NCI-H2227 treated with DMSO at 0.1 percent for 48 hours (cell line): ENCODE measurements at places on chromosomes 6 and 20.

DNA sequence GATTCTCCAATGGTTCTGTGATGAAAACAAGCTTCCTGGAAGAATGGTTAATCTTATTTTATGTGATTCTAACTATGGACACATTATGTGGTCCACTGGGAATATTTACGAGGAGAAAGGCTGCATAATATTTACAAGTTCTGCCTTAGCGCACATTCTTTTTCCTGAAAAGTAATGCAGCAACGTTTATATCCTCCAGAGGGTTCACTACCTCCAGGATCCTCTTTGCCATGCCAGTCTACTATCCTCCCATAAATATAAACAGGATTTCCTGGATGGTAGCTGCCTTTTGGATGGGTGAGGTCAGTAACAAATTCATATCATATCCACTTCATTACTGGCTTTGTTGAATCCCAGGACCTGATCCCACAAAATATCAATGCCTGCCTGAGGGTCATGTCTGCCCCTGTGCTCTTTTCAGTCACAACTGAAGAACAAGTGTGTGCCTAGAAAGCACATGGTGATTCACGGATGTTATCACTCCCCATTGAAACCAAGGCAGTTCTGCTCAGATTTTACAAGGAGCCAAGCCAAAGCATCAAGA, 30.4 kb downstream of the ADGRF5 start:
- no peak for DNase-seq

DNA sequence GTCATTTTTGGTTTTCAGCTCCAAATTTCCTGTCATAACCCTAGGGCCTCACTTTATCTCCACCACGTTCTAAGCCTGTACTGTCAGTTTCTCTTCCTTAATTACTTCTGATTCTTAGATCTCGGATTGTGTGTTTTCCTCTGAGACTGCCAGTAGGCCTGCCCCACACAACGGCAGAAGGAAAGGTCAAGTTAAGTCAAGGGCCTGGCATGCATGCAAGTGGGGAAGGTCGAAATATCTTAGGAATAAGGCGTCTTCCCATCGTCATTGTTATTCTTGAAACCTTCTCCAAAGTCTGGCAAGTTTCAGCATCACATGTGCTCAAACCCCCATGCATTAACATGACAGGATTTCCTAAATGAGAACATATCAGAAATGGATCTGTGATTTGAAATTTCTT, 203.5 kb upstream of the TSHZ2 start:
- DNase-seq: no peak

DNA sequence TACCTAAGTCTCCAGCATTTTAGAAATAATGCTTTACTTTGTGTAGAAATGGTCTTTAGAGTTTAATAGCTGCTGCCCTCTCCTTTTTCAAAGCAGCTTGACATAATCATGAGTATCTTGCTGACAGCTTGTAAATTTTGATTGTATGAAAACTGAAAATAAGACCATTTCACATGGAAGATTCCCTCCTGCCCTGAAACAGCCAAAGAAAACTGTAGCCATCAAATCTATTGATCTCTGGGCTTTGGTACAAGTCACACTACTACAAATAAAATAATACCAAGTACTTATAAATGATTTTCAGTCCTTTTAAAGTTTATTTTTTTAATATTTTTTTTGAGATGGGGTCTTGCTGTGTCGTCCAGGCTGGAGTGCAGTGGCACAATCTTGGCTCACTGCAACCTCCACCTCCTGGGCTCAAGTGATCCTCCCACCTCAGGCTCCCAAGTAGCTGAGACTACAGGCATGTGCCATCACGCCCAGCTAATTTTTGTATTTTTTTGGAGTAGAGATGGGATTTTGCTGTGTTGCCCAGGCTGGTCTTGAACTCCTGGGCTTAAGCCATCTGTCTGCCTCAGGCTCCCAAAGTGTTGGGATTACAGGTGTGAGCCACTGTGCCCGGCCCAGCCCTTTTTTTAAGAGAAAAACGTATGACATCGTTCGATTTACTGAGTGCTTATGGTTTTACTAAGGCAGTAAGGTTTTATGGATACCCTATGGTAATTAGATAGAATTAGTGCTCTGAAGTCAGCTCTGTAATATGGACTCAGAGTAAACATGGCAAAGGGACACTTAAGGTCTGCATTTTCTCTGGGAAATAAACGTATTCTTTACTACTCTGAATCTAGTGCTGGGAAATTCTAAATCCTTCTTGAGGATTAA, 7.0 kb downstream of the PTPN1 start:
- no peak for DNase-seq

DNA sequence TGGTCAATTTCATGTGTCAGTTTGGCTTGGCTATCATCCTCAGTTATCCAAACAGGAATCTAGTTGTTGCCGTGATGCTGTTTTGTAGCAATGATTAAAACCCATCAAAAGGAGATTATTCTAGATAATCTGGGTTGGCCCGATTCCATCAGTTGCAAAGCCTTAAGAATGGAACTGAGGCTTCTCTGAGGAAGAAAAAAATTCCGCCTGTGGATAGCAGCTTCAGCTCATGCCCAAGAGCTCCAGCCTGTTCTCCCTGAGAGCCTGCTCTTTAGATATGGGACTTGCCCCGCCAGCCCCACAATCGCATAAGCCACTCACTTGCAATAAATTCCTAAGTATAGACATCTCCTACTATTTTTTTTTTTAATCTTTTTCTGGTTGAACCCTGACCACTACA, 61.5 kb downstream of the SEL1L2 start:
- DNase-seq: no peak

DNA sequence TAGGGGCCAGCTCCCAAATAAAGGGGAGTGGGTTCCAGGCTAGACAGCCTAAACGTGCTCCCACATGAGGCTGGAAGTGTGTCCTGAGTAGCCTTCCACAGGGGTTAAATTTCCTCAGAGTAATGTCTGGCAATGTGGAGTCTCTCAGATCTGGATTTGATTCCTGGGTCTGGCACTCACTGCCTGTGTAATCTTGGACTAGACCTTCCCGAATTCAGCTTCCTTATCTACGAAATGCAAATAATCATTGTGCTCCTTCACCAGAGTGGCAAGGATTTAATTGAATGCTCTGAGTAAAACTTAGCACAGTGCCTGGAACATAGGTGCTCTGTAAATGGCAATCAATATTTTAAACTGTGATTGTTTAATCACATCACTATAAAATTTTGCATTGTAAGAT, 114.4 kb downstream of the SLX4IP start:
- DNase-seq: no peak

DNA sequence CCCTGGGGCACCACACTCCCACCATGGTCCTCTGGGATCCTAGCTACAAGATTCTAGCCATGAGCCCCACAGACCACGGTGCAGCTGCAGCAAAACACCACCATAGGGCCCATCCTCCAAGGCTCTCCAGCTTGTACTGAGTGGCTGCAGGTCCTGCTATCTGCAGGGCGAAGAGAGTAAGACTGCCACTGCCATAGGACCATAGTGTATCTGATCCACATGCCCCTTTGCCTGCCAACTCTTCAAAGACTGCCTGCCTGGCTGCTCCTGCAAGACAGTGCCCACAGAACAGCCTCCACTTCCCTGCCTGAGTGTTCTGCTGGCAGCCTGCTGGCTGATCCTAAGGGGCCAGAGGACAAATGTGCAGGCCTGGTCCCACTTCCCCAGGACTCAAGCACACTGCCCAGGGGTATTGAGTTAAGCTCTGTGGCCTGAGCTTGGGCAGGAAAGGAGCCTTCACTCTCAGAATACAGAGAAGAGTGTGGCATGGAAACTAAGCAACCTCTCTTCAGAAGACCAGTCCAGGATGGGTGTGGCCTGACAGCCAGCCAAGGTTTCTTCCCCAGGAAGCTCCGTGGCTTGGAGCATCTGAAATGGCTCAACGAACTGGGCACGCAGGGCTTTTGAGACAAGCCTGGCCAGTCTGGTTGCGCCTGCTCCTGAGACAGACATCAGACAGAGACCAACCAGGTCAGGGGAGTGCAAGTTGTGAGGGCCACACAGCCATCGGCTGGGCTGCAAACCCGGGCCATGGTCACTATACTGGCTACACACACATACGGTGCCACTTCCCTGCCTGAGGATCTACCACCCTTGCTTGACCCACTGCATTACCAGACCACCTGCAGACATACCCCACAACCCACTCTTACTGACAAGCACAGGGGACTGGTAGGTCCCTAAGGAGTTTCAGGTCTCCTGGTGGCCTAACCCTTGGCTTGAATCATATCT, 54.5 kb downstream of the RNGTT start:
- no peak for DNase-seq

GRCh38 chr20:39903806-39904465, 785.1 kb downstream of the MAFB start:
- no peak for DNase-seq

- no peak for DNase-seq
Observed at GRCh38 chr20:63015662-63016361, 9.0 kb upstream of the BHLHE23 start.

- no peak for DNase-seq
Observed at GRCh38 chr20:47612670-47613069, 111.0 kb downstream of the NCOA3 start.

DNA sequence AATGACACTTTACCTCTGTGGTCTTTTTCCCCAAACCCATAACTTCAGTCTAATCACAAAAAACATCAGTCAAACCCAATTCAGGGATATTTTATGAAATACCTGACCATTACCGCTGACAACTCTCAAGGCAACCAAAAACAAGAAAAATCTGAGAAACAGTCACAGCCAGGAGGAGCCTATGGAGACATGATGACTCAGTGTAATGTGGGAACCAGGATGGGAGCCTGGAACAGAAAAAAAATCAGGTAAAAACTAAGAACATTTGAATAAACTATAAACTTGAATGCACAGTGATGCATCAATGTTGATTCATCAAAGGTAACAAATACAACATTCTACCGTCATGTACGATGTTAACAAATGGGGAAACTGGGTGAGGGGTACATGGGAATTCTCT, 84.1 kb upstream of the TSHZ2 start:
- no peak for DNase-seq

- DNase-seq: no peak
Observed at GRCh38 chr6:67285770-67286495, 1349.1 kb upstream of the ADGRB3 start.

DNA sequence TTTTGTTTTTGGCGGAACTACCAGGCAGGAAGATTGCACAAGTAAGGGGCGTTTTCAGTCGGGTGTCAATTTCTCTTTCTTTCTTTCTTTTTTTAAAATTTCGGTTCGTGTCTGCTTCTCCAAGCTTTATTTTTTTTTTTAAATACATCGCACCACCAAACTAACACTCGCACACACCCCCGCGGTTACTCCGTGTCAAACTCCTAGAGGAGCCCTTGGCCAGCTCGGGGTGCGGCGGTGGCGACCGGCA, 338 bp downstream of the UTRN start:
- DNase-seq: no peak

- no peak for DNase-seq
Observed at GRCh38 chr20:45318948-45319347, 10.8 kb upstream of the MATN4 start.

DNA sequence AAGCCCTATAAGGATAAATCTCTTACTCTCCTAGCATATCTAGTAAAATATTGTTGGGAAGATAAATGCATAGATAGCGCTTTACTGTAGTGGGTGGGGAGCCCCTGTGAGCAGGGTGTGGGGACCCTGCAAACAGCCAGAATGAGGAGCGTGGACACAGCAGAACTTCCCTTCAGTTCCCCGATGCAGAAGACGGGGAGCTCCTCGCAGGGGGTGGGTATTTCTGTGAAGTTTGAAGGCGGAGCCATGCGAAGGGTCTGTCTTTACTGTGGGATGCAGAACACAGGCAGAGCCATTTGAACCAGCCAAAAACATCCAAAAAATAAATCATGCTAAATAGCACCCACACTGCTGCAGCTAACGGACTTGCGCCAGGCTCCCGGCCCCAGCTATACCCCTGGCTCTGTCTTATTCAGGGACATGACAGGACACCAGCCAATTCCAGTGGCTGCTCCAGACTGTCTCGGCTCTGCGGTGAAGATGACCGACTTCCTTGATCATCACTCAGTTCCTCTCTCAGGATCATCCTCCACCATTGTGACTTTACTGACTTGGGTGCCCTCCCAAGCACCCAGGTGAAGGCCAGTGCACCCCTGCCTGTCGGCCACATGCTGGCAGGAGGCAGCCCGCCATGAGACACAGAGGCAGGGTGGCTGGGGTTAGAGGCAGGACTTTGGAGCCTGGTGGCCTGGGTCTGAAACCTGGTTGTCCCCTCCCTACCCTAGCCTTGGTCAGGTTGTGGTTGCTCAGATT, 134.5 kb downstream of the SMOC2 start:
- no peak for DNase-seq

DNA sequence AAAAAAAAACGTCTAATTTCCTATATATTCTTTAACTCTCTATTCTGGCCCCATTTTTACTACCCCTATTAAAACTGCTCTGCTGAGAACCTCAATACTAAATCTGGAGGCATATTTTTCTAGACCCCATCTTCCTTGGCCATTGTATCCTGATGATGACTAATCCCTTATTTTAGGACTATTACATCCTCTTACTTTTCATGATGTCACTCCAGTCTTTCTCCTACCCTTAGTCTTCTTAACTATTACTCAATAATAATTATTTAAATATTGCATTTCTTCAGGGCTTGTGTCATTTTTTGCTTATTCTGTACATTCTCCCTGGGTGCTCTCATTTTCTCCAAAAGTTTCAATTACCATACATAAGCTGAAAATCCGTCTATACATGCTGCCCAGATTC, 6.4 kb downstream of the FBXO30 start:
- DNase-seq: no peak

DNA sequence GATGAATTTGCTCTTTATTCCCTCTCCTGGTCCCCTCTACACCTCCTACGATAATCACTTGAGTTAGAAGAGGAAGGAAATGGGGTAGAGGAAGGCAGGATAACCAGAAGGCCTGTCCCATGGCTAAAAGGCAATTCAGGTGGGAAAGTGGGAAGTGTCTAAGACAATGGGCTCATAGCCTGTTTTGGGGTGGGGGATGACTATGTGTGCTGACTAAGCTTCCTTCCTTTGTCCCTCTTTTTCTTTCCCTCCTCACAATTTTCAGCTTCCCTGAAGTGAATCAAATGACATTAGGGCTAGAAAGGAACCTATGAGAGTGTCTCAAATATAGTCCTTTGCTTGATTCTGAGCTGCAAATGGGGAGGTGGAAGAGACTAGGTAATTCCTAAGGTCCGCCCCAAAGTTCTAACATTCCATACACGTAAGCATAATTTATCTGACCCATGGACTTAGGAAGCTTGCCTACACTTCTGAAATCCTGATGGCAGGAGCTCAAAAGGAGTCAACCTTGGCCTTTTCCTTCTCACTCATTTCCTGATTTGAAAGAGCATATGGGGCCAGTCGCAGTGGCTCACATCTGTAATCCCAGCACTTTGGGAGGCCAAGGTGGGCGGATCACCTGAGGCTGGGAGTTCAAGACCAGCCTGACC, 24.3 kb downstream of the EDEM2 start:
- no peak for DNase-seq
